ENCODE measurements at places on chromosomes 6 and 20.

- no peak for DNase-seq
These were observed 109.3 kb downstream of the IPCEF1 start for GRCh38 chr6:154247119-154247861.

GRCh38 chr20:34938466-34939163, 17.0 kb downstream of the GSS start:
- DNase-seq = no peak

DNA sequence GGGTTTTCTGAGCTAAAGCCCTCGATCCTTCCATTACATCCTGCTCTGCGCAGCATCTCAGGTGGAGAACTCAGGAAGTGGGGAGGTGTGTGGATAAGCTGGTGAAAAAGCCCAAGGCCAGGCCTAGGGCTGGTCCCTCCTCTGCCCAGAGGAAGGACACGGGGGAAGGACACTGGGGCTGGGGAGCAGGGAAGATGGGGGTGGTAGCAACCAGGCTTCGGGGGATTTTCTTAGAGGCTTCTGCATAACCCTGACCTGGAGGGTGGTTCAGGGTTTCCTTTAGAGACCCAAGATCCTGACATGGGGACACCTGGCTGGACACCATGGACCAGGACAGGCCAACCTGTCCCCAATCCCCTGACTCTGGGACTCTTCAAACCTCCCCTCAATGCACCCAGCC, 37.9 kb downstream of the SUN5 start:
- no peak for DNase-seq

GRCh38 chr20:15399781-15400180, 1062.4 kb upstream of the FLRT3 start:
- no peak for DNase-seq

DNA sequence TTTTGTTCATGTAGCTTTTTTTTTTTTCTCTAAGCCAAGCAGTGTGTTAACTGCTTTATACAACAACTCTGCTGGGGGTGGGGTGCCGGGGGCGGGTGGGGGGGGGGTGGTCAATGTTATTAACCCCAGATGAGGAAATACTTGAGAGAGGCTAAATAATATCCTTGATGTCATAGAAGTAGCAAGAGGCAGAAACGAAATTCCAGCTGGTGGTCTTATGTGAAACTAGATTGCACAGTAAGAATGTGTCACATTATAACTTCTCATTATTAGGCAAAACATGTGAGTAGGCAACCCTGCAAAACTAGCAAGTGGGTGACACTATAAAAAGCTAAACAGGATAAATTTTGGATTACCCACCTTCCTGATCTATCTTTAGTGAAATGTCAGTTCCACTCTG, 12.8 kb downstream of the MYLK4 start:
- no peak for DNase-seq

DNA sequence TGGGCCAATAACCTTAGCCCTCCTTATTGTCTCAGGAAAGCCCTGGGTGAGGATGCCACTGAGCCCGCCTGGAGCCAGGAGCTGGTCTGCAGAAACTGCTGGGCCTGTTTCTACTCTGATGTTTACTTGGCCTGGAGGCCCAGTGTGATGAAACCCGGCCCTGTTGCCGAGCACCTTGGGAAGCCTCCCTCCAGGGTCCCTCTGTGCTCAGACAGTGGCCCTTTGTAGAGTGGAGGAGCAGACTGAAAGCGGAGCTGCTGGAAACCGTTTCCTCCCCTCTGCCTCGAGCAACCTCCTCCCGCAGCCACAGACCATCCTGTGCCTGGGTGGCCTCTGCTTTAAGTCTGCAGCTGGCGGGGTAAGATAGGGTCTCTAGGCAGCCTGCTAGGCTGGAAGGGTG, 84.1 kb upstream of the EPB41L1 start:
- DNase-seq = no peak

GRCh38 chr6:56102216-56102615, 145.2 kb downstream of the COL21A1 start:
- no peak for DNase-seq

- DNase-seq = no peak
These were observed 212.6 kb upstream of the MOCS1 start for GRCh38 chr6:40146902-40147301.

DNA sequence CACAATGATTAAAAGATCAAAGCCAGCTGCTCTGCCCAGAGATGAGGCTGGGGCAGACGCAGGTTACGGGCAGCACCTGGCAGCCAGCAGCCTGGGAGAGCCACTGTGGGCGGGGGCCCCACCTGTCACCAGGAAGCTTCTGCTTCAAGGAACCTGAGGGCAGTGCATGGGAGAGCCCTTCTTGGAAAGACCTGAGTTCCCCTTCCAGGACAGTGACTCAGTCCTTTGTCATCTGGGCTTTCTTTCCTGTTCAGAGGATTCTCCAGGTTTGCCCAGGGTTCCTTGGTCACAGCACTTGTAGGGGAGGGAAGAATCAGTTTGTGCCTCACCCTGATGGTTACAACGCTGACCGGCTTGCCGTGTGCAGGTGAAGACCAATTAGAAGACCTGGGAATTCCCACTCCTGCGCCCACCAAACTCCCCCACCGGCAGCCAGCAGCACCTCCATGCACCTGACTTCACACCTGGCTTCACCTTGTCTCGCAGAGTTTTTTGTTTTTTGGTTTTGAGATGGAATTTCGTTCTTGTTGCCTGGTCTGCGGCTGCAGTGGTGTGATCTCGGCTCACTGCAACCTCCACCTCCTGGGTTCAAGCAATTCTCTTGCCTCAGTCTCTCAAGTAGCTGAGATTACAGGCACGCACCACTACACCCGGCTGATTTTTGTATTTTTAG, 2.0 kb downstream of the ZBP1 start:
- peak; percentile 46 for DNase-seq

- no peak for DNase-seq
These were observed 72.8 kb downstream of the RPS12 start for GRCh38 chr6:132887204-132887603.

- no peak for DNase-seq
These were observed 50.6 kb upstream of the MAP7 start for GRCh38 chr6:136600818-136601217.

- no peak for DNase-seq
These were observed 46.1 kb downstream of the HLA-F start for GRCh38 chr6:29769336-29769735.

Data from small intestine (tissue), 16 donors.